Colonic mucosa (tissue), 4 donors: ENCODE measurements at places on chromosomes 13 and 19.

- DNase-seq: no peak
Observed at GRCh38 chr13:99357131-99357596, 50.0 kb upstream of the GPR183 start.

DNA sequence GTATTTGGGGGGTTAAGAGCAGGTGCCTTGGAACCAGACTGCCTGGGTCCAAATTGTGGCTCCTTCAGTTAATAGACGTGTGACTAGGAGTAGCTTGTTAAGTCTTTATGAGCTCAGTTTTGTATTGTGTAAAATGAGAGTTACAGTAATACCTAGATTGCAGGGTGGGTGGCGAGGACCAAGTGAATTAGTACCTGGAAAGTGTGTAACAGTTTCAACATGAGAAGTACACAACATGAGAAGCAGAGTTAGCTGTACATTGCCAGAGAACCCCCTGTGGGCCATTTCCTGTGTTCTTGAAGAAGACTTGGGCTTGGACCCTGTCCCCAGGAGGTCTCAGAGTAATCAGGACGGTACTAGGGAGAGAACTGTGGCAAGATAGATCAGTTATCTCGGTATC is 36.8 kb downstream of the PPP2R1A start:
- no peak for DNase-seq

- no peak for DNase-seq
Observed at GRCh38 chr13:74571811-74572210, 437.6 kb upstream of the KLF12 start.

GRCh38 chr13:63855457-63856118 is 2439.9 kb upstream of the PCDH20 start:
- DNase-seq: no peak
